NB4 (cell line): ENCODE measurements at places on chromosomes 1 and 21.

- no peak for DNase-seq
Observed at GRCh38 chr1:85628791-85629531, 48.4 kb downstream of the CCN1 start.

DNA sequence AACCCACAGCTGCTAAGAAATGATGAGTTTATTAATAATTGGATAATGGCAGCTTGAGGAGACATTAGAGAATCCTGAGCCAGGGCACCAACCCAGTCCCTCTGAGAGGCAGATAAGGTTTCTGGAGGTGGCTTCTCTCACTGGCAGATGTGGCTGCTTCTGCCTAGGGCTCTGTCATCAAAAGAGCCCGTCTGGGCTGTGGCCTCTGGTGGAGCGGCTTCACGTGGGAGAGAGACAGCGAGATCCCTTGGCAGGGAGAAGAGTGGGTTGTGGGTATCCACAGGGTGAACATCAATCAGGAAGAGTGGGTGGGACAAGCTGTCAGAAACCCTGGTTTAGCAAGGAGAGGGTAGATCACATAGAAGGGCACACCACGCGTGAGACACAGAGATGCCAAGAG is 30.0 kb downstream of the VWA5B1 start:
- no peak for DNase-seq

DNA sequence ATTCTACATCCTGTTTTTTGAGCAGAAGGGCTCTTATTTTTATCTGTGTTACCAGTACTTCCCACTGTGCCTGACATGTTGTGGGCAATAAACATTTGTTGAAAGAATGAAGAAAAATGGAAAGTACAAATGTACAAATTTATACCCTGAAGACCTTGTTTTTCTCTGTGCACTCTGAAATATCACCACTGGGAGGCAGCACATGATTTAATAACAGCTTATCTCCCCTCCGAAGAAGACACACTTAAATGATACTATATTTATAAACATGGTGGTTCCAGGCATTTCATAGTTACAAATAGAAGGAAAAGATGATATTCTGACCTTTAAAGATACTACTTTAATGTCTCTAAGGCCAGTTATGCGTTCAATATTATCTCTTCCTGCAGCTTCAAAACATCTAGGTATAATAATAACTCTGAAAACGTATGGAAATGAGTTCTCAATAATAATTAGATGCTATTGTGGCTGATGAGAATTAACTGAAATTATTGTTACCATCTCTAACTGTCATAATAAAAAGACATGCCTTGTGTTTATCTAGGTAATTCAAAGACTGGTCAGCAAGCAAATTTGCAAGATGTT is 12.8 kb downstream of the DYNLT5 start:
- peak; percentile 60 for DNase-seq

DNA sequence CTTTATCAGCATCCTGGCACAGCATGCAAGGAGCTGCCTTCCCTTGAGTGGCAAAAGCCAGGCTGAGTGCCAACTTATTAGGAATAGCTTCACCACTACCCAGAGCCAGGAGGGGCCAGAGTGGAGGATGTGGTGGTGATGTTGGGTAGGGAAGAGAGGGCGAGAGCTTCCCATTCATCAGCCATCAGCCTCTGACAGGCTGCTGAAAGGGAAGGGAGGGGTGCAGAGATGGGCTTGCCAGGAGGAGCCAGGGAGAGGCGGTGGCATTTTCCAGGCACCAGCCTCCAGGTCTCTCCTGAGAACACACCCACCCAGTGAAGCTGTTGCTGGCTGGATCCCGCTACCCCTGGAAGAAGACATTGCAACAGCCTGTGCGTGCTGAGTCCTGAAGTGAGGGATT is 168.5 kb downstream of the ACTL8 start:
- DNase-seq: no peak

DNA sequence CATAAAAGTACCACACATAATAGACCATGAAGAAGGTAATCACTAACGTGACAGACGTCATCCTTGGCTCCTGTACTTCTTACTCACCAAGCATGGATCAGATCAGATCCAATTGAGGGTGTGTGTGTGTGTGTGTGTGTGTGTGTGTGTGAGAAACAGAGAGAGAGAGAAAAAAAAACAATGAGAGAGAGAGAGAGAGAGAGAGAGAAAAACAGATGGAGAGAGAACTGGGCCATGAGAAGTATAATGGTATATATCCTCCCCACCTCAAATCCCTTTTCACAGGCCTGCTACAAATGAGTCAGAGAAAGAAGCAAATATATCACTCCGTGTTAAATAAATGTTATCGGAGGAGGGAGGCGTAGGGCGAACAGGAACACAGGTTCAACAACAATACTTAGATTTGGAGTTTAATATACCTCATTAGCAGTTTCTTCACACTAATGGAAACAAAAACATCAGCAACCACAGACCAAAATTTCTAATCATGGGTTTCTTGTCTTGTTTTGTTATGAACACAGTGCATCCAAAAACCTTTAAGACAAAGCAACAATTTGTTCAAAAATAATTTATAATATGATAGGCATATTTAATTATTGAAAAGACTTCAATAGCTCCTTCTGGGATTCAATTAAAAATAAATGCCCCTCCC is 45.3 kb downstream of the TIAM1 start:
- DNase-seq: no peak

DNA sequence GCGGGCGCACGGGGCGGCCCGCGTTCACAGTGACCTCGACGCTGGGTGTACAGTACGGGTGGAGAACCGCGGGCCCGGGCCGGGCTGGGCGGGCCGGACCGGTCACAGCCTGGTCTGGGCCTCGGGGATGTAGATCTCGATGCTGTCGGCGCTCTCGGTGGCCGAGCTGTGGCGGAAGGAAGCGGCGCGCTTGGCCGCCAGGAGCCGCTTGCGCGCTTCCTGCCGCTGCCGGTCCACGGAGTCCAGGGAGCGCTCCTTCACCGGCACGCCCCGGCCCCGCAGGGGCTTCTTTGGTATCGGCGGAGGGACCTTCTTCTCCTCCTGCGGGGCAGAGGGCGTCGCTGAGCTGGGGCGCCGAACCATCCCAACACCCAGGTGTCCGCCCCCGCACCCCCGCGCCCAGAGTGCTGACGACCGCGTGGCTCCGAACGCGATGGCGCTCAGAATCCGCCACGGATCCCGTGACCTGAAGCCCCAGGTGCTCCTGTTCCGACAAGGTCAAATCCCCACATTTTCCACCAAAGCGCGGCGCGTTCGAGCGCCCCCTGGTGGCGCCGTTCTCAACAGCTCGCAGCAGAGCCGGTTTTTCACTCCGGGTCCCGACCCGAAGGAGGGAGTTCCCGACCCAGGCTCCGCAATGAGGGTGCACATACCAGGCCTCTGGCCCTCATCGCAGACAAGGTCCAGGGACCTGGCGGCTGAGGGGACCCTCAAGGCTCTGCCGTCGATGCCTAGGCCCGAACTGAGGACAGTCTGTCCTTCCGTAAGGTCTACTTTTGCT is 6.6 kb upstream of the SMIM12 start:
- peak; percentile 78 for DNase-seq

DNA sequence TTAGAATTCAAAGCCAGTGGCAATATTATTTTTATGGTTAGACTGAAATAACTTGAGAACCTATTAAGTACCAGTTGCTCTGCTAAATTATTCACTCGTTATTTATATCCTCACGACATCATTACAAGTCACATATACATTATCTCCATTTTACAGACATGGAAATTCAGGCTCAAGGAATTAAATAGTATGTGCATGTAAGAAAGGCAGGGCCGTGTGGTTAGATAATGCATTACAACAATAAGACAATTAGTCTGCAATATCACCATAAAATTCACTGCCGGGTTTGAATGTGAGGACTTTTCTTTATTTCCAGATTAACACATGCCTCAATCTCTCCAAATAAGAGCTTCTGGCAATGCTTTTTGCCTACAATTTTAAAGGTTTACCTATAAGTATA is 523.4 kb downstream of the PTBP2 start:
- no peak for DNase-seq

- no peak for DNase-seq
Observed at GRCh38 chr1:160149716-160150115, 1.7 kb upstream of the ATP1A4 start.

- no peak for DNase-seq
Observed at GRCh38 chr1:66207484-66207883, 326.5 kb upstream of the SGIP1 start.

GRCh38 chr1:70386121-70386520 is 24.9 kb upstream of the CTH start:
- DNase-seq: no peak

DNA sequence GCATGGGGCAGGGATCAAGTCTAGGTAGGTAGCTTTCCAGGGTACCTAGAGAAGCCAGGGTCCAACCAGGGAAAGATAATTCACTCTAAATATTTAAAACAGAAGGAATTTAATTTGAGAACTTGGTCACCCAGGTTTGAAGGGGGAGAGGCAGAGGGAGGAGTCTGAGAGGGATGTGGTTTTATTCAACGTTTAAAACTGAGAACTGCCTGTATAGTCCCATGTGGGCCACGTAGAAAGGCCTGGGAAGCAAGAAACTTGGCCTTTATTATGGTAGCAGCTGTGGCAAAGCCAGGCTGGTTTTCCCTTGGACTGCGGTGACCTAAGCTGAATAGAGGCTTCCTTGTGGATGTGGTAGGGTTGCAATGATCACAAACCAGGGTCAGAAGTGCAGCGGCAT is 42.0 kb upstream of the DUSP10 start:
- DNase-seq: peak; percentile 12

- DNase-seq: no peak
Observed at GRCh38 chr1:105373681-105374080, 1624.0 kb downstream of the AMY1C start.

- DNase-seq: no peak
Observed at GRCh38 chr1:53957194-53957818, 11.2 kb downstream of the LRRC42 start.

GRCh38 chr1:181593042-181593441 is 109.7 kb downstream of the CACNA1E start:
- no peak for DNase-seq

- DNase-seq: no peak
Observed at GRCh38 chr1:81729818-81730217, 70.9 kb upstream of the ADGRL2 start.

- DNase-seq: peak; percentile 91
Observed at GRCh38 chr1:9687120-9687873, 35.8 kb downstream of the PIK3CD start.

- no peak for DNase-seq
Observed at GRCh38 chr1:48414264-48414663, 57.7 kb downstream of the SPATA6 start.

DNA sequence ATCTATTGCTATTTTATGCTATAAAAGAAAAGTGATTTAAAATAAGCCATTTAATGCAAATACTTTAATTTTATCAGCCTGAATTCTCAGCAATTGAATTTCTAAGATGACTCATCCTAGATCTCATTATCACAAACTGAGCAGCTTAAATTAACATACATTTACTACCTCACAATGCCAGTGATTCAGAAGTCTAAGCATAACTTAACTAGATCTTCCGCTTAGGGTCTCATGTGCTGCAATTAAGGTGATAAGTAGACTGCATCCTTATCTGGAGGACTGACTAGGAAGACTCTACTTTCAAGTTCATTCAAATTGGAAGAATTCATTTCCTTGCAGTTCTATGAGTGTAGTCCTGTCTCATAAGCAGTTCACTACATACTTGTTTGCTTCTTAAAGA is 286.6 kb downstream of the COL11A1 start:
- no peak for DNase-seq

DNA sequence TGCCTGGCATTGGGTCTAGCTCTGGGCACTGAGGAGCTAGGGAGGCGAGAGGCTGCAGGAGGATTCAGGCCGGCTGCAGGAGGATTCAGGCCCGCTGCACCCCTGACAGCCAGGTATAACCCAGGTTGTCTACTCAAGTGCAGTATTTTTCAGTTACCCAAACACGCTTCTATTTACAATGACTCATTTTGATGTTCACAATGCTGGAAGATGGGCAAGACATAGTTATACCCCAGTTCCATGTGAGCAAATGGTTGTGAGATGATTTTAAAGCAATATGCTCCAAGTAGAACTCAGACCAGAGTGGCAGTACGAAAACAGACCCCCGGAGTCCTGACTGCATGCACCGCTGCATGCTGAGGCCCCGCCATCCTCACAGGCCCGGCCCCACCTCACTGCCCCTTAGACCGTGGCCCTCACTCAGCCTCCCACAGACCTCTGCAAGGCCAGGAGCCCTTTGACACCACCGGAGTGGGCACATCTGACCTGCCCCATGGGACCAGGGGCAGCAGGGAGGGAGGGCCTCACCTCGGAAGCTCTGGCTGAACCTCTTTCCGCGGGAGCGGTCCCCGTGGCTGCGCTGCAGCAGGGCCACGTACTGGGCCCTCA is 553 bp downstream of the LEFTY1 start:
- DNase-seq: no peak

DNA sequence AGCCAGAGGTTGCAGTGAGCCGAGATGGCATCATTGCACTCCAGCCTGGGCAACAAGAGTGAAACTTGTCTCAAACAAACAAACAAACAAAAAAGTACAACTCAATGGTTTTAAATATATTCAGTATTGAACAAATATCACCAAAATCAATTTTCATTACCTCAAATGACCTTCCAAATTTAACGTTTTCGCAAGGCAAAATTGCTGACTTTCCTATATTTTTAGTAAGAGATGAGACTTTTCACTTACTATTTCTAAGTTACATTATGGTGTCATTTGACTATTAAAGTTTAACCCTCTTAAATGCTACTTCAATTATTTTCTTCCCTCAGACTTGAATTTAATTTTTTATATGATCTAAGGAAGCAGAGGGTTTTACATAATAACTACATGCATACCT is 23.0 kb upstream of the ABCB10 start:
- DNase-seq: no peak

GRCh38 chr1:204123376-204123775 is 28.5 kb downstream of the ETNK2 start:
- peak; percentile 29 for DNase-seq

DNA sequence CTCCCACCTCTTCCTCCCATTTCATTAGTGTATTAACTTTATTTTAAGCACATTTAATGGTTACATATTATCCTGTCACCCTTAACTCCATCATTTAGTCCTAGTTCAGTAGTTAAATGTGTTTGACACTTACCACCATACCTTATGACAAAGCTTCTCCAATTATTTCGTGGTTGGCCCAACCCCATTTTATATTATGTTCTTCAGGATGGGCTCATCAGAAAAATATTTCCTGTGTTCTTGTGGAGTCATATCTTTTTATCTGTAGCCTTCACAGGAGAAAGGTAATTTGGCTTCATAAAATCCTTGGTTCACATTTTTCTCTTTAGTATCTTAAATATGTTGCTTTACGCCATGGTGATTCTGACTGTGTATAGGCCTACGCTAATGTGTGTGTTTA is 142.3 kb upstream of the COL6A1 start:
- DNase-seq: no peak

GRCh38 chr1:4109628-4109940 is 209.5 kb upstream of the C1orf174 start:
- no peak for DNase-seq

DNA sequence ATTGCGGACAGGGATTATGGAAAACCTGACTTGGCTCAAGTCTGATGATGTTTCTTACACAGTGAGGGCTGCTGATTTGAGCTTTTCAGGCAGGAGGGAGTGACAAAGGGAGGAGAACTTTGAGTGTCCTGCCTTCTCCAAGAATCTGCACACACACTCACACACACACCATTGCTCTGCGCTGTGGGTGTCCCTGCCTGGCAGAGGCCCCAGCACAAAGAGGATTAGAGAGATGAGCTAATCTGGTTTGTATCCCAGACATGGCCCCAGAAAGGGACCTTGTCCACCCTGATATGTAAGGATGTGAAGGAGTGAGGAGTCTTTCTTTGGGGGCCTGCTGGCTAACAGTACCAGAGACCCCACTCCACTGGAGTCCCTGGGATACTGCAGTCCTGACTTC is 5.9 kb upstream of the WNT2B start:
- no peak for DNase-seq

GRCh38 chr1:201825245-201825644 is 3.7 kb upstream of the IPO9 start:
- no peak for DNase-seq
